ENCODE measurements at places on chromosomes 3 and 15. TPM values are rescaled to one million over a fixed set of nuclear protein-coding genes. Genes with fewer than 3 reads are reported as not detected.

SLC38A3 gene
- polyA plus RNA-seq, result not detected

ACKR4 gene
- polyA plus RNA-seq, result not detected

EOMES gene
- polyA plus RNA-seq, result not detected

LRRN1 gene
- 0.51 TPM for polyA plus RNA-seq

CKMT1A gene
- not detected for polyA plus RNA-seq

Data from naive B cell (primary cell).